OCI-M1 (cell line): ENCODE measurements at places on chromosomes 6 and 20.
A peak's percentile ranks its signal among the peaks of the same experiment; 100 is the strongest.

DNA sequence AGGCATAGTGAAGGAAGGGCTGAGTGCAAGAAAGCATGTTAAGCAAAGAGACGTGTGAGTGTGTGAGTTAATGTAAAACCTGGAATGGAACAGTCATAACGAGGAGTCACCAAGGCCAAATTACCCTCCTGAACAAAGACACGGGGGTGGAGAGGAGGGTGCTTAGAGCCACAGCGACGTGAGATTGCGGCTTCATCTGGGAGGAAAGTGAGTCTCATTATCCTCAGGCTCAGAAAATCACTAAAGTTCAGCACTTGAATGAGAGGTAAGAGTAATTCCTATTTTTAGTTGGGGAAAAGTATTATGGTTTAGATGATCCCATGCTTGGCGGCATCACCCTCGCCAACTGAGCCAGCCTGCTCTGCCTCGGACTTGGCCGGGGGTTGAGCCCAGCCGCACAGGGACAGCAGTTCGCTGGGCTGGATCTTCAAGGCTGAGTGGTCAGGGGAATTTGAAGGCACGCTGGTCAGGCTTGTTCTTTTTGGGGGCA, 136.6 kb downstream of the DTNBP1 start:
- no peak for DNase-seq

DNA sequence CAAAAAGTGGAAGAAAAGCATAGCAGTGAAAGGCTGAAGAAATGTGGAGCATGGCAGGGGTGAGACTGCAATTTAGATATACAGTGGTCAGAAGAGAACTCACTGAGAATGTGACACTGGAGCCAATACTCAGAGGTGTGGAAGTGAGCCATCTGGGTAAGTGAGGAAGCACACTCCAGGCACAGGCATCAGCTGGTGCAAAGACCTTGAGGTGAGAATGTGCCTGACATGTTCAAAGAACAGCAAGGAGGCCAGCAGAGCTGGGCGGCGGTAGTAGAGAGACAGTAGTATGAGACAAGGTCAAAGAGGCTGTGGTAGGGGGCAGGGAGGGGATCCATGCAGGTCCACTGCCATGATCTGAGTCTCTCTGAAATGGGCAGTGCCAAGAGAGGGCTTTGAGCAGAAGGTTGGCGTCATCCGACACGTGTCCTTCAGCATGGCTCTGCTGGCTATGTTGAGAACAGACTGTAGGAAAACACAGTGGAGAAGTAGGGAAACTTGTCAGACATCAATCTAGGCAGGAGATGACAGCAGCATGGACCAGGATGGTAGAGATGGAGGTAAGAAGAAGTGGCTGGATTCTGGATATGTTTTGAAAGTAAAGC, 84.4 kb downstream of the PLCG1 start:
- no peak for DNase-seq

DNA sequence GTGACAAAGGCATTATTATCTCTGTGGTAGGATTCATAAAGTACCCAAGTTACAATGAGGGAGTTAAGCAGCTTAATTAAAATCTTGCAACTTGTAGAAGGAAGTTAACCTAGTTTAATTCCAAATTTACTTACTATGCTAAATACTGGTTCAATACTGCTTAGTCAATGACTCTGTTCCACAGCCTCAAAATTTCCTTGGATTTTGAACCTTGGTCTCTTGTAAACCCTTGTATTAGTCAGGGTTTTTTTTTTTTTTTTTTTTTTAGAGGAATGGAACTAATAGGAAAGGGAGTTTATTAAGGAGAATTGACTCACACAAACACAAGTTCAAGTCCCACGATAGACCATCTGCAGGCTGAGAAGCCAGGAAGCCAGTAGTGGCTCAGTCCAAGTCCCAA, 163.4 kb downstream of the HS3ST5 start:
- DNase-seq: no peak

DNA sequence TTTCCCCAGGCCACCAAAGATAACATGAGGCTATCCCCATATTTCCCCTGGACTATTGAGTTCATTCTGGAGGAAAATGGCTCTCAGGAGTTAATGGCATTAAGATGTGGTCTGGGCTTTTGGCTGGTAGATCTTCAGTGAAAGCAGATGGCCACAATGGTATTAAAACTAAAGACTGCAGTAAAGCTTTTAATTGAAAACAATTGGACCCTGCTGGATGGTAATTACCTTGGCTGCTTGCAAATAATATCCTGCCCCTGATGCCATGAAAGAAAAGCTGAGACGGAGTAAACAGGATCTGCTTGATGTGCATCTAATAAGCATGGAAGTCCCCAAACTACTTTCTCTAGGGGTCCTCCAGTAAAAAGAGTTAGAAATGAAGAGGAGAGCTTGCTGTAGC, 255.8 kb downstream of the QKI start:
- DNase-seq: no peak

DNA sequence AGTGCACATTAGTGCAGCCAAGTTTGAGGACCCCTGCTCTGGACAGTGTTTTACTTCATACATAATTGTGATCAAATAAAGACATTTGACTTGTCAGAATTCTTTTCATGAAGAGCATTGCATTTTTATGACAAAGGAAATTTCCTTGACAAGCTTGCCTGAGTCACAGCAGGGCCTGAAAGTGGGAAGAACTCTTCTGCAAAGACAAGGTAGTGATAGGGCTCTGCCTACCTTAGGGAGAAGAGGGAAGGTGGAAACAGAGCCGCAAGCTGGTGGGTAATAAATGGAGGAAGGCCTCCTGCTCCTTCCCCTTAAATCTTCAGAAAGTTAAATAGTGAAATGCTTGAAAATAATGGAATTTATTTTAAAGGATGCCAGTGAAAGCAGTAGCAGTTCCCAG, 118.2 kb downstream of the DHX35 start:
- DNase-seq: no peak

DNA sequence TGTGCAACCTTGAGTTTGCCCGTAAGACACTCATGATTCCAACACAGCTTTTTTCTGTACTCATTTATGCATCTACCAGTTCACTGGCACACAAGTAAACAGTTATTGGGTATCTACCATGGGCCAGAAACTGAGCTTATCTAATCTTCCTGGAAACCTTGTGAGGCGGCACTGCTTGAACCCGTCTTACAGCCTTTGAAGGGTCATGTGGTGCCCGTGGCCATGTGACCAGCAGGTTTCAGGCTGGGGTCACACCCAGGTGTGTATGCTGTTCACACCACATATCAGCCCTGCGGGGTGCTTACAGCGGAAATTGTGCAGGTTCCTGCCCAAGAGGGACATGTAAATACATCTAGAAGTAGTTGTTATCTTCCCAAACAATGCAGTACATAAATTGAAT, 6.1 kb downstream of the THBD start:
- no peak for DNase-seq

GRCh38 chr20:869606-870005, 36.1 kb downstream of the FAM110A start:
- no peak for DNase-seq

GRCh38 chr20:59482351-59483187, 121.8 kb upstream of the PHACTR3 start:
- no peak for DNase-seq

DNA sequence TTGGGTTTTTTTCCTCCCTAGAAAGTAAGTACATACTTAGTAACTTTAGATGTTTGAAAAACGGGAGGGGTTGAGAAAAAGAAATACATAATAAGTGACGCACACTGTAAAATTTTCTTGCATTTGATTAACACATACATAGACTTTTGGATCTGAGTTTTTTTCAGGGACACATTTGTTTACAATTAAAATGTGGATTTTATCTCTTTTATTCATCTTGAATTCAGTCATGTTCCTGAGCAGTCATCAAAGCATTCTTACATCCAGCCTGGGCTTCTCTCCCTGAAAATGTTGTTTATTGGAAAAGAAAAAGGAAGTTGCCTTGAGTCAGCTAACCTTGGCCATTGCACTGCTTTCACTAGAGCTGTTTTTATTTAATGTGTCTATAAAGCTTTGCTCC, 8.7 kb upstream of the RPP40 start:
- peak; percentile 25 for DNase-seq

GRCh38 chr6:40640599-40641227, 53.5 kb upstream of the LRFN2 start:
- no peak for DNase-seq

- no peak for DNase-seq
Measured at GRCh38 chr20:49798718-49799117, 13.9 kb upstream of the SLC9A8 start.

GRCh38 chr20:8318965-8319625, 187.0 kb downstream of the PLCB1 start:
- no peak for DNase-seq

DNA sequence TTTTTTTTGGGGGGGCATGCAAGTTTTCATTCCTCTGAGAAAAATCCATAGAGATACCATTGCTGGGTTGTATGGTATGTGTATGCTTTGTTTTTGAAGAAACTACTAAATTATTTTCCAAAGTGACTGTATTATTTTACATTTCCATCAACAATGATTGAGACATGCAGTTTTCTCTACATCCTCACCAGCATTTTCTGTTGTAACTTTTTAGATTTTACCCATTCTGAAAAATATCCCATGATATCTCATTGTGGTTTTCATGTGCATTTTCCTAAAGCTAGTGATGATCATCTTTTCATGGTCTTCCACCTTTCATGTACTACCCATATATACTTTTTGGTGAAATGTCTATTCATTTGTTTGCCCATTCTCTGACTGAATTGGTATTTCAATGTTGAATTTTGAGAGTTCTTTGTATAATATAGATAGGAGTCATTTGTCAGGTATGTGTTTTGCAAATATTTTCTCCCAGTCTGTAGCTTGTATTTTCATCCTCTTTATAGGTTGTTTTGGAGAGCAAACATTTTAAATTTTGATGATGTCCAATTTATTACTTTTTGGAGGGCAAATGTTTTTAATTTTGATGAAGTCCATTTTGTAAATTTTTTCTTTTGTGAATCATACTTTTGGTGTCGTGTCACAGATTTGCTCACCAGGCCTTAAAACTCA, 827.5 kb upstream of the CITED2 start:
- DNase-seq: no peak
